ENCODE measurements at places on chromosomes 4 and X. TPM values are rescaled to one million over a fixed set of nuclear protein-coding genes. Genes with fewer than 3 reads are reported as not detected.

The MAGEC3 gene
- not detected for total RNA-seq

- DNase-seq: no peak
These were observed 65.9 kb downstream of the MTHFD2L start for GRCh38 chr4:74223801-74224200.

- no peak for DNase-seq
These were observed 138.1 kb downstream of the KDM6A start for GRCh38 chrX:45011131-45011530.

- no peak for DNase-seq
These were observed 12.8 kb upstream of the LIMCH1 start for GRCh38 chr4:41525129-41525528.

DNA sequence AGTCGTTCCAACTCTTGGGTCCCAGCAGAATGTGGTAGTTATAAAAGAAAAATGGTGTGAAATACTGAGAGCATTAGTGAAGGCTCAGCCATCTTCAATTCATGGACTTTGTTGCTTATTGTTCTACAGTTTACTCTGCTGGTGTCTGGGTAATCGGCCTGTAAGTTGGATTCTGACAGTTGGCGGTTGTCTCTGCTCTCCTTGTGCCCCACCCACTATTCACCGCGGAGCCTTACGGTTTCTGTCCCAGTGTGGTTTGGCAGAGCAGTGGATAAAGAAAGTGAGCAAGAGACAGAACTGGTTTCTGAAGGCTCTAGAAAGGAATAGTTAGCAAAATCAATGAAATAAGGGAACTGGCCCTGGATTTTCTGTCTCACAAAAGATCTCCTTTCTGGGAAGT, 9.1 kb downstream of the LONRF3 start:
- DNase-seq: no peak

DNA sequence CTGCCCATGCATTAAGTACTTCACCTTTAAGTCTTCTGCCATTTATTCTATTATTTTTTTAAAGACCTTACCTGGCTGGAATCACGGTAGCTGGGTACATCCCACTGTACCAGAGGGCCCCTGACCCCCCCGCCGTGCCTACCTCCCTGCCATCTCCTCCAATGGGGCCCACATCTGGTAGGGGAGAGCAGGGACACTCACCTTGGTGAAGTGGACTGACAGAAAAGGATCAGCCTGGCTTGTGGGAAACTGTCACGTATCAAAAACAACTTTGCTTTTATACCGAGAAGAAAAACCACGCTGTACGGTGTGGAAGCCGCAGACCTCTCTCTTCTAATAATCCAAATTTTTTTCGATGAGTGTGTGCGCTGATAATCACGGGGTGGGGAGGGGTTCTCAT, at the start of gene FOXP3:
TSS of gene FOXP3 (minus strand) at position 251 of the 400 bp plus-strand sequence. CDS start 6,205 bp downstream, outside the sequence.
- no peak for DNase-seq

- DNase-seq: no peak
These were observed 113.5 kb downstream of the PHF8 start for GRCh38 chrX:53930515-53931380.

- DNase-seq: no peak
These were observed 967.2 kb downstream of the TRAM1L1 start for GRCh38 chr4:116118221-116118620.
